ENCODE measurements at places on chromosomes 12 and 14.

DNA sequence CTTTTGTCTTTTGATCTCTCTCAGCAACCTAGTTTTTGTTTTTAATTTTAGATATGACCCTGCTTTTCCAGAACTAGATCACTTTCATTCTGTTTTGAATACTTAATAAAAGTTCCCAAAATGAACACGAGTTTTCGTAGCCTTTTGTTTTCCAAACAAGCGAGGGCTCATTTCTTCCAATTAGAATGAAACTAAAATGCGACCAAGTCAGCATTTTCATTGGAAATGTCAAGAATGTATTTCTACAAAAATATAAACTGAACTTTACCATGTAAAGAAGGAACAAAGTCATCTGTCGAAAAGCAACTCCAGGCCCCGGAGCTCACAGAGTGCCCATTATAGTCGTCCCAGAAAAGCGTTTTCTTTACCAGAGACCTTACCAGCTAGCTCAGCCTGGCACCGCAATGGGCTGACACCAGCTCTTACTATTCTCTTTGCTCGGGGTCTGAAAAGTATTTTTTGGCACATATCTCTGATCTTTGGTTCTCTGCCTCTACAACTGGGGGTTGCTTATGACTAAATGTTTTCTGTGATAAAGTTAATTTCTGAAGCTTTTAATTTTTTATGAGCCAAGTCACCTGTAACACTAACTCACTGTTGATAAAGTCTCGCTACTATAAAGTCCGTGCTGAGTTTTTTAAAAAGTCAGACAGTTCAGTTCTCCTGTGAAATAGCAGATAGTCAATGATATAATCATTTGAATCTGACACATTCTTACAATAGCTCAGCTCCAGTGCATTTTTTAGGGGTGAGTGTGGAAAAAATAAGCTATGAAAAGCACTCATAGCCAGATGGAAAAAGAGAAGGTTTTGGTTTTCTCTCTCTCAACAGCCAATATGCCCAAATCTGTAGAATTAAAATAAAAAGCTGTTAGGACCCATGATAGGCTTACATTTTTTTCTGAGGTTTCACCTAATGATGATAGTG, 43.4 kb downstream of the SAMD4A start:
- no peak for DNase-seq

GRCh38 chr14:24411443-24412389, 12.9 kb downstream of the NYNRIN start:
- peak; percentile 38 for DNase-seq

- no peak for DNase-seq
Measured at GRCh38 chr12:93059925-93060665, 131.0 kb upstream of the EEA1 start.

DNA sequence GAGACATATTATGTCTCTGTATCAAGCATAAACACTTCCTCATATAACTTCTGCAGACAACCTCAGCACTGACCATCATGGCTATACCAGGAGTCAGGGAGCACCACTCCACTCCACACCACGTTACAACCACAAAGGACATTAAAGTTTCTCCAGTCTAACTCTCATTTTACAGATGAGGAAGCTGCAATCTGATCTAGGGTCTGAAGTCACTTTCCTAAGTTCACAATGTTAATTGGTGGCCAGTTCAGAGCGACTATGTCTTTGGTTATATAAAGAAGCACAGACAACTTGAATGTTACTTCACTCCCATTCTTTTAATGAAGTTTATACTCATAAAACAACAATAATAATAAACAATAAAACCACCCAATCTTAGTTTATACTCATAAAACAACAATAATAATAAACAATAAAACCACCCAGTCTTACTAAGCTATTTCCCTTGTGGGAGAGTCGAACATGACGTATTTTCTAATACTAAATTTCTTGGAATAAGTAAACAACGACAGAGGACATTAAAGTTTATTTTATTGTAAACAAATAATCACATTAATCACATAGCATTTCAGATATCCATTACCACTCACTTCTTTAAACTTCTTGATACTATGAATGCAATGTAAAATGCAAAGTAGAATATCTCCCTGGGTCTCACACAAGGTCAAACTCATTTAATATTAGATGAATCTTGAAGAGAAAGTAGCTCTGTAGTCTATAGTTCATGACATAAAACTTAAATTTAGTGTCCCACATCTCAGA, 72.4 kb upstream of the SSTR1 start:
- no peak for DNase-seq

GRCh38 chr12:93514853-93515252, 47.5 kb downstream of the MRPL42 start:
- DNase-seq, result no peak

GRCh38 chr12:34097213-34097612, 74.9 kb downstream of the ALG10 start:
- DNase-seq, result no peak

GRCh38 chr14:98345161-98345560, 926.8 kb downstream of the BCL11B start:
- DNase-seq, result no peak

DNA sequence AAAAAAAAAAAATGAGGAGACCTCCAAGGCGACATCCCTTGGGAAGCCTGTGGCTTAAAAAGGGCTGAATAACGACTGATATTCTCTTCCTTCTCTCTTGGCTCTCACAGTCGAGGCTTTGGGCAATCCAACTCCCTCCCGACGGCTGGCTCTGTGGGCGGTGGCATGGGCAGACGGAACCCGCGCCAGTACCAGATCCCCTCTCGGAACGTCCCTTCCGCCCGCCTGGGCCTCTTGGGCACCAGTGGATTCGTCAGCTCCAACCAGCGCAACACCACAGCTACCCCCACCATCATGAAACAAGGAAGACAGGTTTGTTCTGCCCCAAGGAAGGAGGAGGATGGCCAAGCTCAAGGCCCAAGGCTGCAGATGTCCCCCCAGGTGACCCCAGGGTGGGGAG, 127.8 kb downstream of the GCH1 start:
- no peak for DNase-seq

Measured in activated CD4-positive, alpha-beta T cell treated with anti-CD3 and anti-CD28 coated beads, Interleukin-2, amount 50 U/mL, for 48 hours (primary cell).